ENCODE measurements at places on chromosomes 13 and 19.

- DNase-seq, result no peak
Observed at GRCh38 chr13:30759748-30760147, 24.4 kb downstream of the ALOX5AP start.

- DNase-seq, result no peak
Observed at GRCh38 chr13:31213651-31214289, 14.0 kb downstream of the B3GLCT start.

- no peak for DNase-seq
Observed at GRCh38 chr13:59545007-59545406, 618.7 kb downstream of the DIAPH3 start.

DNA sequence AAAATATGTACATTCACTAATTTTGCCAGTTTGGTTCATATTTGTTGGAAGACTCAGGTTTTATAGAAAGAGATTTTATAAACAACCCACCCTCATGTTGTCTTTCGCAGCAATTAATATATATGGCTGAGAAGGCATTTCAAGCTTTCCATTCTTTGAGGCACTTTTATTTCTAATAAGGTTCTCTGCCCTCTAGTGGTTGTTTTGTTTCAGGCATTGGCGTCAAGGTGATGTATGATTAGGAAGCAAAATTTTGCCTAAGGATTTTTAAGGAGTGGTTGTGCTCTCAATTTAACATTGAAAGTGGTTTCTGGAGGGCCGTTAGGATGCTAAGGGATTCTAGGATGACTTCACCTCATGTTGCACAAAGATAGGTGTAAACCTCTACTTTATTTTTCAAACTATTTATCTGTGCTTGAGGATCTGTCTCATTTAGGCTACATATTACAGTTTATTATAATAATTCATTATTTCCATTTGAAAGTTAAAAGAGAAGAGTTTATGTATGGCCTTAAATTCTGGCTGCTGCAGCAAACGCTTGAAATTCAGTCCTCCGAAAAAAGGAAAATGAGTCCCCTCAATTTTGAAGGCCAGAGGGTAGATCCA, 35.9 kb downstream of the OXGR1 start:
- peak; percentile 45 for DNase-seq

DNA sequence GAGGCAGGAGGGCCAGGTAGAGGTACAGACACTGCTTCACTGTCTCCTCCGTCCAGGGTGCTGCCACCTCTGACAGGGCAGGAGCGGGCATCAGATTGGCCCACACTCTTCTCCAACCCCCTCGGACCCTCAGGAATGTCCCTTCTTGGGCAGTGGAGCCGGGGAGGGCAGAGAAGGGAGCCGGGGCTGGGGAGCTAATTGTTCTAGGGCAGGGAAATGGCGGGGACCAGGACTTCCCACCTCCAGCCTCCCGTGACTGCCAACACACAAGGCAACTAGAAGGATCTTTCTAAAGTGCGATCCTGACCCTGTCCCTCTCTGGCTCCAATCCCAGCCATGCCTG, 10.1 kb upstream of the RSPH6A start:
- no peak for DNase-seq

DNA sequence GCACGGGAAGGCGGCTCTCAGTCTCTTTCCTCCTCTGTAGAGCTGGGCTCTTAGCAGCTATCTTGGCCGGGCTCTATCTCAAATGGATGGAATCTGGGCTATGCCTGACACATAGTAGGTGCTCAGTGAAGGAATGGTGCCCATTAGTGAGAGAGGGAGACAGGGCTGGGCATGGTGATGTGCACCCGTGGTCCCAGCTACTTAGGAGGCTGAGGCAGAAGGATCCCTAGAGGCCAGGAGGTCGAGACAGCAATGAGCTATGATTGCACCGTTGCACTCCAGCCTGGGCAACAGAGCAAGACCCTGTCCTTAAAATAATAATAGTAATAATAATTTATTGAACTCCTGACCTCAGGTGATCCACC, 14.7 kb downstream of the KLF2 start:
- no peak for DNase-seq

DNA sequence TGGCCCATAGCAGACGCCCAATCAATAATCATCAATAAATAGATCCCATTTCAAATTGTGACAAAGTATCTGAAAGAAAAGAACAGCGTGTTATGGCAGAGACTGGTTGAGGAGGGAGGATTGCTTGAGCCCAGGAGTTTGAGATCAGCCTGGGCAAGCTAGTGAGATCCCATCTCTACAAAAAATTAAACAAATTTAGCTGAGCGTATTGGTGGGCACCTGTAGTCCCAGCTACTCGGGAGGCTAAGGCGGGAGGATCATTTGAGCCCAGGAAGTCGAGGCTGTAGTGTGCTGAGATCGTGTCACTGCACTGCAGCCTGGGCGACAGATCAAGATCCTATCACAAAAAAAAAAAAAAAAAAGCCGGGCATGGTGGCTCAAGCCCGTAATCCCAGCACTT, 6.4 kb upstream of the GNA11 start:
- DNase-seq, result no peak
